Umbilical cord (tissue), 2 donors: ENCODE measurements at places on chromosomes 16 and 17.
A peak's percentile ranks its signal among the peaks of the same experiment; 100 is the strongest.

- no peak for DNase-seq
These were observed 440.6 kb downstream of the HS3ST3B1 start for GRCh38 chr17:14741491-14741890.

DNA sequence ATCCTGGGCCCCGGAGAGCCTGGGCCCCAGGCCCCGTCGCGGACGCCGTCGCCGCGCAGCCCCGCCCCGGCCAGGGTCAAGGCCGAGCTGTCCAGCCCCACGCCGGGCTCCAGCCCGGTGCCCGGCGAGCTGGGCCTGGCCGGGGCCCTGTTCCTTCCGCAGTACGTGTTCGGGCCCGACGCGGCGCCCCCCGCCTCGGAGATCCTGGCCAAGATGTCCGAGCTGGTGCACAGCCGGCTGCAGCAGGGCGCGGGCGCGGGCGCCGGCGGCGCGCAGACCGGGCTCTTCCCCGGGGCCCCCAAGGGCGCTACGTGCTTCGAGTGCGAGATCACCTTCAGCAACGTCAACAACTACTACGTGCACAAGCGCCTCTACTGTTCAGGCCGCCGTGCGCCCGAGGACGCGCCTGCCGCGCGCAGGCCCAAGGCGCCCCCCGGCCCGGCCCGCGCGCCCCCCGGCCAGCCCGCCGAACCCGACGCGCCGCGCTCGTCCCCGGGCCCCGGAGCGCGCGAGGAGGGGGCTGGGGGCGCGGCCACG, 36.8 kb upstream of the ZC3H18 start:
- DNase-seq: no peak

GRCh38 chr17:74742978-74743545, 5.4 kb upstream of the NHERF1 start:
- DNase-seq: no peak

DNA sequence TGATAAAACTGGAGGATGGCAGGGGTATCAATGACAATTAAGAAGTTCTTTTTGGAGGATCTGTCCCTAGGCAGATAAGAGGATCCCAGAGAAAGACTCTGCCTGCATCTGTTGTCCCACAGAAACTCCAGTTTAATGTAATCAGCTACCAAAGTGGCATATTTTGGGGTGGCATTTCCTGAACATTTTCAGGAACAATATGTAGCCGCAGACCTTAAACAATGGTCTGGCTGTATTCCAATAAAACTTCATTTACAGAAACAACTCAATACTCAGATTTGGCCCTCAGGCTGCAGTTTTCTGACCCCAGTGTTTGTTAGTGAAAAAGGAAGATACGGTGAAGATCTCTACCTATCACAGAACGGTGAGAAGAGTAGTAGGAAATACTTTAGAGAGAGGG, 46.1 kb downstream of the KCNJ16 start:
- DNase-seq: no peak

GRCh38 chr17:6374271-6374691, 60.6 kb downstream of the AIPL1 start:
- DNase-seq: peak; percentile 30

DNA sequence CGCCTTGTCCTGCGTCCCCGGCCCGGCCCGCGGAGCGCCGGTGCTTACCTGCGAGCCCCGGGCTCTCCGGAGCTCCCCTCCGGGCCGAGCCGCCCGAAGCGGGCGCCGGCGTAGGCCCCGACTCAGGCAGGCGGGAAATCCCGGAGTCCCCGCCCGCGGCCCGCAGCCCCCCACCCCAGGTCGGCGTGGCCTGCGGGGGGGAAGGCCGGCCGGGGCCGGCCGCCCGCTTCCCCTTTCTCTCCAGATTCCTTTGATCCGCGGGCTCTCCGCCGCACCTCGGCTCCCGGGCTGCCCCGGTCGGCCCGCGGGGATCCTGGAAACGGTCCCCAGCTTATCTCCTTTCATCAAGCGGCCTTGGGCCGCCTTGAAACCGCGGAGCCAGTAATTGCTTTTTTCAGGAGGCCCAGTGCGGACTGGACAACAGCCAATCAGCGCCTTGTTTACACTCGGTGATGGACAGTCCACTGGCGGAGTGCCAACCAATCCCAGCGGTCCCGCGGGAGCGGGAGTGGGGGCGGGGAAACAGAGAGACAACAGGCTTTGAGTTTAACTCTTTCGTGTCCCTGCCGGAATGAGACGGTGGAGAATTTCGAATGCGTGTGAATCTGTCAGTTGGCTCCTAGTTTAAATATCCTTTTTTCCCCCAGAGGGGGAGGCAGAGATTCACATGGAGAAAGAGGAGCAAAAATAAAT, 1.4 kb upstream of the BAHCC1 start:
- DNase-seq: peak; percentile 100

DNA sequence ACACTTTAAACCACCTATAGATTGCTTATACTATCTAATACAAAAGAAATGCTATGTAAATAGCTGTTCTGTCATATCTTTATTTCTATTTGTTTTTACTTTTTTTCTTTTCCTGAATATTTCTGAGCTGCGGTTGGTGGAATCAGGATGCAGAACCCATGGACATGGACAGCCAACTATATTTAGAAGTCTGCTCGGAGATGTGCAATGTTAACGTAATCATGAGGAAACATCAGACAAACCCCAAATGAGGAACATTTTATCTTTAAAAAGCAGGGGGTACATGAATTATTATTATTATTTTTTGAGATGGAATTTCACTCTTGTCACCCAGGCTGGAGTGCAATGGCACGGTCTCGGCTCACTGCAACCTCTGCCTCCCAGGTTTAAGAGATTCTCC, 31.4 kb upstream of the GHDC start:
- no peak for DNase-seq

GRCh38 chr16:66457888-66458287, 30.8 kb downstream of the BEAN1 start:
- no peak for DNase-seq

DNA sequence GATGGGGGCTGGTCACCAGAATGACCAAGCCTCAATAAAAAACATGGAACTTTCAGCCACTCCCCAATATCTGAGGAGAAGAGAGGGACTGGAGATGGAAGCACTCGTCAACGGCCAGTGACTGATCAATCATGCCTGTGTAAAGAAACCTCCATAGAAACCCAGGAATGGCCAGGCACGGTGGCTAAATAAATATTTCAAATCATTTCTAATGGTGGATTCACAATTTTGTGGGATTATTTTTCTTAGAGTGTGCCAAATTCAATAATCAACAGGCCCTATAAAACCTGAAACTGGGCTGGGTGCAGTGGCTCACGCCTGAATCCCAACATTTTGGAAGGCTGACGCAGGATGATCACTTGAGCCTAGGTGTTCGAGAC, 16.4 kb downstream of the NSMCE1 start:
- DNase-seq: no peak

GRCh38 chr17:78568494-78569115, 8.6 kb downstream of the DNAH17 start:
- DNase-seq: peak; percentile 88

DNA sequence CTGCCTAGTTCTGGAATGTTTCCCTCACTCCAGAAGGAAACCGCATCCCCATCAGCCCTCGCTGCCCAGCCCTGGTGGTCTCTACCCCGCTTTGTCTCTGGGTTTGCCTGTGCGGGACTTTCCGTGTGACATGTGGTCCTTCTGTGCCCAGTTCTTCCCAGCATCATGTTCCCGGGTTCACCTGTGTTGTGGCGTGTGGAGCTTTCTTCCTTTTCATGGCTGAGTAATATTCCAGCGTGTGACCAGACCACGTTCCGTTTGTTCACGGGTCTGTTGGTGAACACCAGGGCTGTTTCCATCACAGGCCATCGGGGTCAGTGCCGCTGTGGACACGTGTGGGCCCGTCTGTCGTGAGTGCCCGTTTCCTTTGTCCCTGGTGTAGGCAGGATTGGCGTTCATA, 32.1 kb downstream of the CACNA1H start:
- DNase-seq: no peak

DNA sequence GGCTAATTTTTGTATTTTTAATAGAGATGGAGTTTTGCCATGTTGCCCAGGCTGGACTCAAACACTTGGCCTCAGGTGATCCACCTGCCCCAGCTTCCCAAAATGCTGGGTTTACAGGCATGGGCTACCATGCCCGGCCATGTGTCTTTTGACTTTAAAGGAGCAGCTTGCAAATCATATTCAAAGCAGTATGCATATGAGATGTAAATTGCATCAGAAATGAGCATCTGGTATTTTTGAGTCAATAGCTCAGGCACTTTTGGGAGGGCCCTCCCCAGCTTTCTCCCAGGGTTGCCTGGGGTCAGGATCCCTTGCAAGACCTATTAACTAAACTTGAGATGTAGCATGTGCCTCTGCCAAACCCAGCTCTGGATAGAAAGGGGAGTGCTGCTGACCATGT, 21.5 kb downstream of the EPOP start:
- DNase-seq: no peak

- DNase-seq: peak; percentile 32
These were observed at the start of gene CDYL2 for GRCh38 chr16:80804526-80805383. TSS of gene CDYL2 (minus strand) at chr16:80804598. CDS start at chr16:80804173, 425 bp downstream.

- DNase-seq: peak; percentile 86
These were observed 30.3 kb downstream of the CACNA1H start for GRCh38 chr16:1182950-1183907.

DNA sequence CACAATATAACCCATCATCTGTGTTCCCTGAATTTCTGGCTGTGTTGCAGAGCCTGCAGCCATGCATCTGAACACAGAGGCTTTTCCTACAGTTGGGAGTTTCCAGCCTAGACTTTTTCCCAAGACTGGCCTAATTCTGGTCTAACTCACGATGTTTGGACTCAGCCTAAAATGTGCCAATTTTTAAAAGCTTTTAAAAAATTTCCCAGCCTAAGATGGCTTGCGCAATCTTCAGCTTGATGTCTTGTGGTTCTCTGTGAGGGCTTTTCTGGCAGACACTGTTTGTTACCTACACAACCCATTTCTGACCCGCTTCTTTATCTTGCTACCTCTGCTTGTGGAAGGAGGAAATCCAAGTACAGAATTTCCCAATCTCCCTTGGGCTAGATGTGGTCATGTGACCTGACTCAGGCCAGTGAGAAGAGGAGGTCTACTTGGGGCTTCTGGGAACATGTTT, 72.7 kb upstream of the GAS7 start:
- no peak for DNase-seq

- no peak for DNase-seq
These were observed 4.7 kb upstream of the NLRC5 start for GRCh38 chr16:56984639-56985038.

DNA sequence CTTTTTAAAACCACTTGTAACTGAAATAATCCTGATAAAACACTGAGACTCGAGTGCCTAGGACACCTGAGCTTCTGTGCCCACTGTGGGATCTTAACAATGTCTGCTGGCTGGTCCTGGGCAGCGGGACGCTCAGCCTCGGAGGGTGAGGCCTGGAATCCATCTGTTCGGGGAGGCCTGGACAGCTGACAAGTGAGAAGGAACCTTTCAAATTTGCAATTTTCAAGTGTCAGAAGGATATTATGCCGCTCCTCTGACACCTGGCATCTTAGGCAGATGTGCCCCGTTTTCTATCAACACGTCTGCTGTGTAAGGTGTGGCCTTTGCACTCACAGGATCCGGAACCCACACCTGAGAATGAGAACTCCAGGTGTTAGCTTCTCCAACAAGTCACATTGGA, 33.1 kb upstream of the C16orf78 start:
- DNase-seq: no peak

DNA sequence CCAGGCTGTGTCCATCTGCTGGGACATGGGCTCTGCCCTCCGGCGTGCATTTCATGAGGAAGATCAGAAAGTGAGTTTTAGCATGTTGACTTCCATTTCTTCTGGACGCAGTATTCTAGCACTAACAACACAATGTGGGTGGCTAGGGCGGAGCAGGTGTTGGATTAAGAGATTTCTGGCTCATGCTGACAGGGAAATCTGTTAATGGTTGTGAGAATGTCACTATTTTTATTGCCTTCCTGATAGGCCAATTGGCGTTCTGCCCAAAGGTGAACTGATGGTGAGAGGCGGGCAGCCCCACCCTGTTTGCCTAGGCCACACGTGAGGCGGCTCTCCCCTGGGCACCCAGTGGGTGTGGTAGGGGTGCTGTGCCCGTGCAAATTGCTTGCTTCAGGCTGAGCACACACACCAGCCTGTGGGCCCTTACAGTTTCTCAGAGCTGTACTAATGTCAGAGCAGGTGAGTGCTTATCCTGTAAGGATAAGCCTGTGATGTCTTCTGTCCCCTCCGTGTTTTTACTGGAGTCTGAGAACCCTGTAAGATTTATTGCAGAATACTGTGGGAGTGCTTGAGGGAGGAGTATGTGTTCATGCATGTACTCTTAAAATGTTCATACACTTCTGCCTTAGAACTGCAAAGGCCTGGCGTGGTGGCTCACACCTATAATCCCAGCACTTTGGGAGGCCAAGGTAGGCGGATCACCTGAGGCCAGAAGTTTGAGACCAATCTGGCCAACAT, 30.9 kb downstream of the PGS1 start:
- DNase-seq: no peak

GRCh38 chr16:51666821-51667220, 515.8 kb upstream of the SALL1 start:
- DNase-seq: no peak

DNA sequence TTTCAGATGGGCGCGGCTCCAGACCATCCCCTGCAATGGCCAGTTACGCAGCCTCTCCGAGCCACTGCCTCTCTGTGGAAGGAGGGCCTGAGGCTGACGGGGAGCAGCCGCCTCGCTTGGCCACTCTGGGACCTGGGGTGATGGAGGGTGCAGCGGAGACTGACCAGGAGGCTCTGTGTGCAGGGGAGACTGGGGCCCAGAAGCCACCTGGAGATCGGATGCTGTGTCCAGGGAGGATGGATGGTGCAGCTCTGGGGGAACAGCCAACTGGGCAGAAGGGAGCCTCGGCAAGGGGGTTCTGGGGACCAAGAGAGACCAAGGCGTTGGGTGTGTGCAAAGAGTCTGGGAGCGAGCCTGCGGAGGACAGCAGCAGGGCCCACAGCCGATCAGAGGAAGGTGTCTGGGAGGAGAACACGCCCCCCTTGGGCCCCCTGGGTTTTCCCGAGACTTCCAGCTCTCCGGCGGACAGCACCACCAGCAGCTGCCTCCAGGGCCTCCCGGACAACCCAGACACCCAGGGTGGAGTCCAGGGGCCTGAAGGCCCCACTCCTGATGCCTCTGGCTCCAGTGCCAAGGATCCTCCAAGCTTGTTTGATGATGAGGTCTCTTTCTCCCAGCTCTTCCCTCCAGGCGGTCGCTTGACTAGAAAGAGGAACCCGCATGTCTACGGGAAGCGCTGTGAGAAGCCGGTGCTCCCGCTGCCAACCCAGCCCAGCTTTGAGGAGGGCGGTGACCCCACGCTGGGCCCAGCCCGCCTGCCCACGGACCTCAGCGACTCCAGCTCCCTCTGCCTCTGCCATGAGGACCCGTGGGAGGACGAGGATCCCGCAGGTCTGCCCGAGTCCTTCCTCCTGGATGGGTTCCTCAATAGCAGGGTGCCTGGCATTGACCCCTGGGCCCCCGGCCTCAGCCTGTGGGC, 17.4 kb upstream of the ZFPM1 start:
- DNase-seq: peak; percentile 91

DNA sequence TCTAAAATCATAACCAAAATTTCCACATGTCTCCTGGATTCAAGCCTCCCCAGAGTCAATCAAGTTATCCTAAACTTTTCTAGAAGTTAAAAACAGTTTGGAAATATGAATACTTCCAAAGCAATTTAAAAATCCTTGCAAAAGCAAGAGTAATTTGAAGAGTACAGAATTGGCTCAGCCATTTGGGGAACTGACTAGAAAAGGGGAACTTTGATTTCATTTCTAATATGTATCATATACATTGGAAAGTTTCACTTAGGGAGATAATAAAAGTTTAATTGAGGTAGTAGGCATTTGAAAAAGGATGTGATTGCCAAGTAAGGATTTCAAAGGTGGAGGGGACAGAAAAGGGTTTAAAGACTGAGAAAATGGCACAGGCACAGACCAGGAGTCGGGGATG, 9.0 kb upstream of the SLFN12L start:
- no peak for DNase-seq
